GM23248 (cell line): ENCODE measurements at places on chromosomes 6 and 20. TPM values are rescaled to one million over a fixed set of nuclear protein-coding genes. Genes with fewer than 3 reads are reported as not detected.

DNA sequence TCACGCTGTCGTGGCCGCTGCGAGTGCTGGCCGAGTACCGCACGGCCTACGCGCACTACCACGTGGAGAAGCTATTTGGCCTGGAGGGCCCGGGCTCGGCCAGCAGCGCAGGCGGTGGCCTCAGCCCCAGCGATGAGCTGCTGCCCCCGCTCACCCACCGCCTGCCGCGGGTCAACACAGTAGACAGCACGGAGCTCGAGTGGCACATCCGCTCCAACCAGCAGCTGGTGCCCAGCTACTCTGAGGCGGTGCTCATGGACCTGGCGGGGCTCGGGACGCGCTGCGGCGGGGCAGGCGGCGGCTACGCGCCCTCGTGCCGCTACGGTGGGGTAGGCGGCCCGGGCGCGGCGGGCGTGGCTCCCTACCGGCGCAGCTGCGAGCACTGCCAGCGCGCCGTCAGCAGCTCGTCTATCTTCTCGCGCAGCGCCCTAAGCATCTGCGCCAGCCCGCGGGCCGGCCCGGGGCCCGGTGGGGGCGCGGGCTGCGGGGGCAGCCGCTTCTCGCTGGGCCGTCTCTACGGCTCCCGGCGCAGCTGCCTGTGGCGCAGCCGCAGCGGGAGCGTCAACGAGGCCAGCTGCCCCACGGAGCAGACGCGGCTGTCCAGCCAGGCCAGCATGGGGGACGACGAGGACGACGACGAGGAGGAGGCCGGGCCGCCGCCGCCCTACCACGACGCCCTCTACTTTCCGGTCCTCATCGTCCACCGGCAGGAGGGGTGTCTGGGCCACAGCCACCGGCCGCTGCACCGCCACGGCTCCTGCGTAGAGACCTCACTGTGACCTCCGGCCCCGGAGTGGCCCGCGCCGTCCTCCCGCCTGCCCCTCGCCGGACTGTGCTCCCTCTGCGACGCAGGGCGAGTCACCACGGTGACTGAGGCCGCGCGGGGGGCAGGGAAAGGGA lies 5.7 kb downstream of the TMEM151B start:
- no peaks in the 10 kb centered on the region for H3K36me3 ChIP-seq
- H3K4me3 ChIP-seq: peak overlapping the region; percentile 54
- H3K4me1 ChIP-seq: no peaks in the 10 kb centered on the region
- H3K27ac ChIP-seq: no peak overlapping the region

DNA sequence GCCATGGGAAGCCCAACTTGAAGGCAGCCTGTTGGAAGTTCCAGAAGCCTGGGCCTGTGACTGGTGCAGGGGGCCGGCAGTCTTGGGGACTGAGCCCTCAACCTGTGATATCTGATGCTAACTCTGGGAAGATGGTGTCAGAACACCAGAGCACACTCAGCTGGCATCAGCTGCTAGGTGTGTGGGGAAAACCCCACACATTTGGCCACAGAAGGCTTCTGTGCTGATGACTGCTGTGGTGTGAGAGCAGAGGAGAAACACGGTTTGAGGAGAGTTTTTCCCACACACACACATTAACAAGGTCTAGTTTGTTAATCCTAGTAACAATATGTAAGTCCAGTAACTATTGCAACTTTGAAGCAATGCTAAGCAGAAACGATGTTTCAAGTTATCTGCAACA lies 78.0 kb downstream of the PSMB1 start:
- 0 out of 2 replicates have a peak, but pooled peaks cover 20% of the 10 kb centered on the region for H3K27me3 ChIP-seq
- H3K4me3 ChIP-seq: no peak overlapping the region
- no peak overlapping the region for H3K27ac ChIP-seq
- H3K4me1 ChIP-seq: no peaks in the 10 kb centered on the region
- no peaks in the 10 kb centered on the region for H3K36me3 ChIP-seq

- DNase-seq: no peak
- H3K4me3 ChIP-seq: no peak overlapping the region
- peaks cover 67% of the 10 kb centered on the region for H3K27me3 ChIP-seq
Observed at GRCh38 chr20:20363434-20363798, 4.5 kb upstream of the INSM1 start.

C6orf141 gene
- not detected in 2 replicates for polyA plus RNA-seq

- no peak overlapping the region for H3K27ac ChIP-seq
- H3K36me3 ChIP-seq: no peaks in the 10 kb centered on the region
- H3K4me1 ChIP-seq: peaks cover 5% of the 10 kb centered on the region
Observed at GRCh38 chr20:63021356-63022321, 14.9 kb upstream of the BHLHE23 start.

MAPK13 gene
- polyA plus RNA-seq: 2.9 and 3.2 TPM in 2 replicates

- no peak overlapping the region for H3K4me3 ChIP-seq
- no peaks in the 10 kb centered on the region for H3K36me3 ChIP-seq
- no peak overlapping the region for H3K27ac ChIP-seq
- DNase-seq: no peak
Observed at GRCh38 chr6:28369463-28369862, 19.7 kb downstream of the ZKSCAN3 start.

DNA sequence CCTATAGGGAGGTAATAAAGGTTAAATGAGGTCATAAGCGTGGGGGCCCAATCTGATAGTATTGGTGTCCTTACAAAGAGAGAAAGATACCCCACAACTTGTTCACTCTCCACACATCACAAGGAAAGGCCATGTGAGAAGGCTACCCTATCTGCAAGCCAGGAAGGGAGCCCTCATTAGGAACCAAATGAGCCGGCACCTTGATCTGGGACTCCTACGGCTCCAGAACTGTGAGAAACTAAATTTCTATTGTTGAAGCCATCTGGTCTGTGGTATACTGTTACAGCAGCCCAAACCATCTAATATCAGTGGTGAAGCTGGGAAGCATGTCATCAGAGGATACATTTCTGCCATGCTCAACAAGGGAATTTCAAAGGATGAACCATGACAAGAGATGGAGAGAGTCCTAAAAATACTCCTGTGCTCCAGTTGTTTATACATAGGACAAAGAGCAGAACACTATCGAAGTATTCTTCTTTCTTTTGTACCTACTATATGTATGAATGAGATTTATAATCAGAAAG lies 10.4 kb downstream of the COX7A2 start:
- H3K4me3 ChIP-seq: no peak overlapping the region
- DNase-seq: no peak
- H3K4me1 ChIP-seq: peaks cover 9% of the 10 kb centered on the region
- no peaks in the 10 kb centered on the region for H3K27me3 ChIP-seq
- peaks cover 14% of the 10 kb centered on the region for H3K36me3 ChIP-seq

GRCh38 chr6:54722328-54722727 lies 124.2 kb upstream of the FAM83B start:
- H3K27me3 ChIP-seq: 0 out of 2 replicates have a peak, but pooled peaks cover 6% of the 10 kb centered on the region
- no peaks in the 10 kb centered on the region for H3K36me3 ChIP-seq
- peak; percentile 10 for DNase-seq

F13A1 gene
- polyA plus RNA-seq: not detected in 2 replicates

KATNA1 gene
- 27.1 and 28.4 TPM in 2 replicates for polyA plus RNA-seq

PCSK2 gene
- not detected in 2 replicates for polyA plus RNA-seq

NRM gene
- 11.3 and 11.6 TPM in 2 replicates for polyA plus RNA-seq

- H3K27me3 ChIP-seq: no peaks in the 10 kb centered on the region
- peak; percentile 85 for DNase-seq
- peaks cover 49% of the 10 kb centered on the region for H3K4me1 ChIP-seq
- no peaks in the 10 kb centered on the region for H3K36me3 ChIP-seq
Observed at GRCh38 chr20:62921119-62921687, 5.1 kb downstream of the DIDO1 start.

DDO gene
- not detected in 2 replicates for polyA plus RNA-seq
